Astrocyte of the spinal cord (primary cell): ENCODE measurements at places on chromosomes 3 and 15.
A peak's percentile ranks its signal among the peaks of the same experiment; 100 is the strongest.

GRCh38 chr3:150174179-150174578 lies 203.5 kb upstream of the PFN2 start:
- DNase-seq = no peak

- DNase-seq = no peak
Measured at GRCh38 chr3:12840591-12841148, 695 bp downstream of the RPL32 start.

GRCh38 chr15:33142708-33143107 lies 51.8 kb downstream of the FMN1 start:
- no peak for DNase-seq

GRCh38 chr3:171462224-171462623 lies 2.0 kb upstream of the TNIK start:
- no peak for DNase-seq

- no peak for DNase-seq
Measured at GRCh38 chr15:72813345-72814004, 29.9 kb upstream of the ADPGK start.

GRCh38 chr15:90174140-90174875 lies 26.8 kb upstream of the SEMA4B start:
- peak; percentile 46 for DNase-seq

- DNase-seq = no peak
Measured at GRCh38 chr3:179945569-179945968, 91.2 kb downstream of the PEX5L start.
